ENCODE measurements at places on chromosomes 11 and 22. TPM values are rescaled to one million over a fixed set of nuclear protein-coding genes. Genes with fewer than 3 reads are reported as not detected.

TRIOBP gene
- total RNA-seq, result 68.3 TPM

GRCh38 chr22:45952151-45952550 lies 24.8 kb downstream of the WNT7B start:
- no peak for ATAC-seq

DNA sequence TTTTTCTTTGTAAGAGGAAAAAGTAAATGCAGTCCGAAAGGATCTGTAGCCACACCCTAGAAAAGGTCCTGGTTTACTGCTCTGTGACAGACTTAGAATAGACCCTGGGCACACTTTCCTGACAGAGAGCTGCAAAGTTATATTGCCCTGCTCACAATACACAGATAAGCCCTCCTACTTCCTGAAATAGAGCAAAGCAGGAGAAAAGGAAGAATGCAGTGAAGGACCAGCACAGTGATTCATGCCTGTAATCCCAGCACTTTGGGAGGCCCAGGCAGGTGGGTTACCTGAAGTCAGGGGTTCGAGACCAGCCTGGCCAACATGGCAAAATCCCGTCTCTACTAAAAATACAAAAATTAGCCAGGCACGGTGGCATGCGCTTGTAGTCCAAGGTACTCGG lies 2.2 kb downstream of the CYB561A3 start:
- no peak for ATAC-seq

- no peak for ATAC-seq
These were observed 183.2 kb upstream of the NECTIN1 start for GRCh38 chr11:119912229-119912628.

GRCh38 chr11:15493921-15494620 lies 379.3 kb downstream of the INSC start:
- ATAC-seq, result peak; percentile 92

GRCh38 chr22:17637490-17638181 lies 921 bp upstream of the BCL2L13 start:
- ATAC-seq, result no peak

GRCh38 chr22:26417406-26417805 lies 11.7 kb upstream of the ASPHD2 start:
- ATAC-seq, result no peak

- ATAC-seq, result no peak
These were observed 87.6 kb downstream of the UVRAG start for GRCh38 chr11:75902631-75903030.

DNA sequence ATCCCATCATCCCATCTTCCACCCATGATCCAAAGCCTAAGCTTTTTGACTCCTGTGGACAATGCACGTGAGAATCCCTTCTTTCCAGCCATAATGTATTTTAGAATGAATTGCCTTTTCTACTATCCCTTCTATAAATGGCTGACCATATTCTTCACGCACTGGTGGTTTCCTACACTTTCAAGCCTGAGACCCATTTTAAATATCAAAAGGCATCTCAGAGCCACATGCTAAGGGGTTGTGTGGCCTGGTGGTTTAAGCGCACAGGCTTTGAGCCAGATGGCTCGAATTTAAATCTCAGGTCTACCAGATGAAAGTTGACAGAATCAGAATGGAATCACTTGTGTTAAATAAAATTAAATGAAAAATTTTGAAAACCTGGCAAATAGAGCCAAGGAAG lies 54.5 kb downstream of the C11orf91 start:
- ATAC-seq, result no peak

GRCh38 chr11:121933694-121934093 lies 182.3 kb downstream of the BLID start:
- no peak for ATAC-seq

DNA sequence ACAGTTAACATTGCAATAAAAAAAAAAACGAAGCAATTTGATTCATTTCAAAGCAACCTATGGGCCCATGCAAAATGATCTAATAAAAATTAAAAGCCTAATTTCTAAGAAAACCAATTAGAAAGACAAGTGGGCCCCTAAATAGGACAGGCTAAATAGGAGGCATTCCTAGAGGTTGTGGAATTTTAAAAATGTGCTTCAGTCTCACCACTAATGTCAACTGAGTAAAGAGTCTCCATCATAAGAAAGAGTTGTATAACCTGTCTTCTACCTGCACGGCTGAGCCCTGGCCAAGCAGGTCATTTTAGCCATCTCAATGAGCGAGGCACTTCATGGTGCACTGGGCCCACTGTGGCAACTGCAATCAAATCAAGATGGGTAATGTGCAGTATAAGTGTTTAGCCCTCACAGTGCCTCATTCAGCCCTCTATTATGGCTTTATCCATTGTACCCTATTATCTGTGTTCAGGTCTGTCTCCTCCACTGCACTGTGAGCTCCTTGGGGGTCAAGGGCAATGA lies 76.4 kb downstream of the PRSS23 start:
- ATAC-seq, result no peak

Data from esophagus mucosa (tissue), 1 donor.